Iris pigment epithelial cell (primary cell): ENCODE measurements at places on chromosomes 11 and 22.

DNA sequence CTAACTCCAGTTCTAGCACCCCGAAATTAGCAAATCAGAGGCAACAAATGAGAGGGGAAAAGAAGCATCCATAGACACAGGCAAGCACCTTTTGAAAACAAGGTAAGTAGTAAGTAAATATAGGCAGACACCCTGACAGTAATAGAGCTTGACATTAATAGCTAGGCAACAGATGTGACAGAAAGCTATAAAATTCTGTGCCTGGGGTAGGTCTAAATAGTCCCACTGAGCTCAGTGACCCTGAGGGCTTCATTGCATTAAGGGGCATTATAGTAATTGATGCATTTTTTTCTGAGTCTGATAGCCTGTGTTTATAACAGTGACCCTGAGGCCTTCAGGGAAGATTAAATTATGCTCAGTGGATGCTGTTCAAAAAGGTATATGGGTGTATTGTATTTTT, 197.1 kb downstream of the HIPK3 start:
- DNase-seq: no peak

GRCh38 chr11:84981301-84981700, 645.8 kb downstream of the DLG2 start:
- DNase-seq: peak; percentile 2

DNA sequence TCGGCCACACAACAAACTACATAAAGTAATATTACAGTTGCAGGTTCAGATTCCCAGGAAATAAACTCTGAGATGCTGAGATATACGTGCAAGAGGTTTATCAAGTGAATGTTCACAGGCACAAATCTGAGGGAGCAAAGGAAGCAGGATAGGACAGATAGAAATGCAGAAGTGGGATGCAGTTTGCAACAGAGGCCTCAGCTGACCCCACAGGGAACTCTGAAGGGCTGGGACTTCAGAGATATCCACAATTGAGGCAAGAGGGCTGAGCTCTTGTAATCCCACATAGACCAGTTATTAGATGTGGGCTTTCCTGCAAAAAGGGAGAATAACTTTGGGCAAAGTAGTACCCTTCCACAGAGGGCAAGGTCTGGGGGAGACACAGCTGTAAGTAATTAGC, 25.4 kb upstream of the ARHGAP20 start:
- no peak for DNase-seq

DNA sequence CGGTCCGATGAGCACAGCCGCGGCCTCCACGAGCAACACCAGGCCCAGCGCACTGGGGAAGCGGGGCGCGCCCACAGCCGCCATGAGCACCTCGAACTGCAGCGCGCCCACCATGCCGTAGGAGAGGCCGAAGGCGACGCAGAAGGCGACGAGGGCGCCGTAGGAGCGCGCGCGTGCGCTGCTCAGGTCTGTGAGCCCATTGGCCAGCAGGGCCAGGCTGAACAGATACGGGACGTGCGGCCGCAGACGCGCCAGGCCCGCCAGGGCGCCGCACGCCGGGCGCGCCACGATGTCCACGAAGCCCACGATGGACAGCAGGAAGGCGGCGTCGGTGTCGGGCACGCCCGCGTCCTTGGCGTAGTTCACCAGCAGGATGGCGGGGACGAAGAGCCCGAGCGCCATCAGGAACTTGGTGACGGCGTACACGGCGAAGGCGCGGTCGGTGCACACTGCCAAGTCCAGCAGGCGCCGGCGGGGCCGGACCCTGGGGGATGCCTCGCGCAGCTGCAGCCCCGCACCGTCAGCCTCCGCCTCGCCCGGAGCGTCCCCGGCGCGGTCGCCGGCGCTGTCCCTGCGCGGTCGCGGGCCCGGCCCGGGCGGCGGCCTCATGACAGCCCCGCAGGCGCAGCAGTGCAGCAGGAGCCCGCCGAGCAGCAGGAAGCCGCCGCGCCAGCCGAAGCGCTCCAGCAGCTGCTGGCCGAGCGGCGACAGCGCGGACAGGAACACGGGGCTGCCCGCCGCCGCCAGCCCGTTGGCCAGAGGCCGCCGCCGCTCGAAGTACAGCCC, 2.9 kb downstream of the SLC16A8 start:
- peak; percentile 39 for DNase-seq

- DNase-seq: no peak
These were observed 885.4 kb downstream of the OPCML start for GRCh38 chr11:132646890-132647289.

DNA sequence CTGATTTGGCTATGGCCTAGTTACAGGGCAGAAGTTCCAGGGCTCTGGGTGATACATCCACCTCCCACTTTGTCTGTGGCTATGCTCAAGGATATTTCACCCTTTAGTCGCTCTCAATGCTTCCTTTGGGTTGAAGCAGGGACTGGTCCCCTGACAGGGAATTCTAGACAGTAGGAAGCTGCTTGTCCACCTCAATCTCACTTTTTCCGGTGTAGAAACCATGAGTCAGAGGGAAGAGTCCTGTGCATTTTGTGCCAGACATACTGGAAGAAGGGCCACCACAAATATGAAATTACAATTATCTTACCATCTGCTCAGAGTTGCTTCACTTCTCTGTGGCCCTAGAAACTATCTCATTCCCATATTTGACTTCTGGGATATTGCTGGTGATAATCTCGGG, 413.7 kb upstream of the FAT3 start:
- DNase-seq: no peak

- DNase-seq: no peak
These were observed 59.3 kb downstream of the ENDOD1 start for GRCh38 chr11:95148938-95149337.

DNA sequence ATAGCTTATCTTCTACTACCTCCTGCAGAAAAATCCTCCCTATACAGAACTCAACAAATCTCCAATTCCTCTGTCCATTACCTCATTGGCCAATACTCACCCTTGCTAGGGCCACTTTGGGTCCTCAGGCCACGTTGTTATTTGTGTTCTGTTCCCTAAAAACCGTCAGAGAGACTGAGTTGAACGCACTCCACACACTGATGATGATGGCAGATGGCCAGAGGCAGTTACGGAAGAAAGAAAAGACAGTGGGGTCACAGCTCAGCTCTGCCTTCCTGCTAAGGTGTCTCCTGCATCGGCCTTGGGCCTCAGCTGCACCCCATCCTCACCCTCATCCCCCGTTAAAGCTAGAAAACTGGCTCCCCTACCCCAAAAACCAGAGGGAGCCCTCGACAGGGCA, 66.2 kb downstream of the MICAL3 start:
- DNase-seq: no peak

GRCh38 chr11:34182921-34183685, 77.7 kb downstream of the NAT10 start:
- no peak for DNase-seq

DNA sequence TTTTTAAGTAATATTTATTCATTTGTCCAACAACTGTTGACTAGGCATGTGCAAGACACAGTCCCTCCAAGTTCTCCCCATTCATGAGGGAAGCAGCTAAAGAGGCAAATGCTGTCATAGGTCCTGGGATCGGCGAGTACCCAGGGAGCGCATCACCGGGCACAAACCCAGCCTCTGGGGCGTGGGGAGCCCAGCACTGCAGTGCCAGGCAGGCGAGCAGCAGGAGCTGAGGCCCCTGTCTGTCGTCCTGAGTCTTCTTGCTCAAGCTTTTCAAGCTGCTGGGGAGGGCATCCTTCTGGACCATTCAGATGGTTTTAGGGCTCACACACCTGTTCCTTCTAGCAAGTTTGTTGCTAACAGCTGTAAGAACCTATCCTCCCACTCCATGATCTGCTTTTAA, 62.1 kb downstream of the PPFIA1 start:
- no peak for DNase-seq

DNA sequence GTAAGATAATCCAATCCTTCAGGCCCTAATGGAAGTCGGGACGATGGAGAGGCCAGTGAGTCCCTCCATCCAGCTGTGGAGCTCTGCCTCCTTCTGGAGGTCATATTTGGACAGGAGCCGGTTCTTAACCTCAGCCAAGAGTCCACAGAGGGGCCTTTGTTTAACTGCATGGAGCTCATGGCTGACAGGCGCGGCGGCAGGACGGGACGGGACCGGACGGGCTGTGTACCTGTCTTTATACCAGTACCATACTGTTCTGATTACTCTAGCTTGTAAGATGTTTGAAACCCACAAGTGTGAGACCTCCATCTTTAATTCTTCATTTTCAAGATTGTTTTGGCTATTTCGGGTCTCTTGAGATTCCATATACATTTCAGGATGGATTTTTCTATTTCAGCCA, 20.2 kb upstream of the SPATA19 start:
- no peak for DNase-seq

DNA sequence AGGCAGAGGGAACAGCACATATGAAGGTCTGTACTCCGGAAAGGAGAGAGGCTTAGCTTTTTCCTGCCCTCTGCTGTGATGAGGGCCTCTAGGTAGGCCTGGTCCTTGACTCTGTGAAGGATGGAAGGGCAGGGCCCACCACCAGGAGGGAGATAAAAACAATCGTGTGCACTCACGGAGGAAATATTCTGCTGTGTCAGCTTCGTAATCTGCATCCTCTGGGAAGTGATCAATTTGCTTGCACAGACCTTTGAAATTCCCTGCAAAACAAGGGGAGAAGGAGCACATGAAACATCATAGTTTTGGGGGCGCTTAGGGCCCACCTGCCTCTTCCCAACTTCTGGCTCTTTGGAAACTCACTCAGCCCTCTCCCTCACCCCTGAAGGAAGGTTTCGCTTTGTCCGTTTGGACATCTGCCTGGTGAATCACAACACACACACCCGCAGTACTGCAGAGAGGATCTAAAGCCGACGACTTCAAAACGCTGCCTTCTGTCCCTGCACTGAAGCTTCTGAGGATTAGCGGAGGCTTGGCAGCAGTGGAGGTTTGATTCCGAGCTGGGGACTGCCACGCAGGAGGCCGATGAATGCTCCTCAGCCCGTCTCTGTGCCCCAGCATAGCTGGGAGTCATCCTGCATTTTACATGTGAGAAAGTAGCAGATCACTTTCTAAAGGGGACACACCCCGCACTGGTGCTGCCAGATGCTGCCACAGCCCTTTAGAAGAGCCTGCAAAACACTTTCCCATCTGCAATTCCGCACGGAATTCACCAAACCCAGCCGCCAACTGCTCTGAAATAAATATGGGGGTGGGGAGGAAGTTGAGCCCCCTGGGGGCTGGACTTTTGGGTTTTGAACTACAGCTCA, 58.6 kb upstream of the EIF3D start:
- peak; percentile 66 for DNase-seq

GRCh38 chr22:24209687-24210086, 28.4 kb downstream of the SUSD2 start:
- DNase-seq: no peak

DNA sequence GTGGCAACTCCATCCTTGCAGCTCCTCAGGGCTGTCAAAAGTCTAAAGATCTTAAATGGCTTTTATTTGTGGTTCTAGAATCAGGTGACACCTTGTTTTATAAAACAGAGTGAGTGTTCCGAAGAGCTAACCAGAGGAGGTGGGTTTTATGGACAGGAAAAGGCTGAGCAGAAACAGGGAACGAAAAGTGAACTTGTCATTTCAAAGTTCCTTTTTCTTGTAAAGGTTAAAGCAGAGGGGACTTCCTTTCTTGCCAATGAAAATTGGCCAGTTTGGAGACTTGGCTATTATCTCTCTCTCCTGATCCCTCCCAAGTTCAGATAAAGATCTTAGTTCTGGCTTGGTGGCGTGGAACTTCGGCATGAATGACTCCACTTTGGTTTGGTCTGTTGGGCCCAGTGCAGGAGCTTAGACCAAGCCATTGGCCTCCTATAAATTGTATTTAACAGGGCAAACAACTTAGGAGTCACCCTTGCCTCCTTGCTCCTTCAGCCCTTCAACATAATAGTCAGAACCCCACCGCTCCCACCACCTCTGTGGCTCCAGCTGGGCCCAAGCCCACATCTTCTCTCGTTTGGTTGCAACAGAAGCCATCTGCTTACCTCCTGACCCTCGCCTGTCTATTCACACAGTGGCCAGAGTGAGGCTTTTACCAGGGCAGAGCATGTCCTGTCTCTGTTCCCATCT, 102.4 kb upstream of the THY1 start:
- no peak for DNase-seq

DNA sequence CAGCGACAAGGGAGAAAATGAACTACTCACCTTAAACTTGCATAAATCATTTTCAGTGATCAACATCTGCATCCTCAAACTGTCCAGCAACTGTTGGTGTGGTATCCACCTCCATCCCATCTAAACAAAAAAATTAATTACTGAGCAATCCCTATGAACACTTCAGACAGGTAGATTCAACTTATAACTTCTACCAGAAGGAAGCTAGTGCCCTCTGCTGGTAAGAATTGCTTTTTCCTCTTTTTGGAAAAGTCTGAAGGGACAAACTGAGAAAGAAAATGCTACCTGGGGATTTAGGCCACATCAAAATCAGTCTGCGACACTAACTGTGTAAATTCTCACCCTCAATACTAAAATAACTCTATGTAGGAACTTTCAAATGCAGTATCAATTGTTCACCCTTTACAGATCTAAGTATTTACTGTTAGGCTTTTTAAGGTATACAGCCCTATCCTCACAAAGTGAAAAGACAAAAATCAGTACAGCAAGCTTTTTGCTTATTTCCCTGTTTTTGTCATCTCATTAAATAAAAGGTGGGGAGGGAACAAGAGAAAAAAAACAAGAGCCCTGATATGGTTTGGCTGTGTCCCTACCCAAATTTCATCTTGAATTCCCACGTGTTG, 17.9 kb downstream of the CLNS1A start:
- peak; percentile 49 for DNase-seq

- no peak for DNase-seq
These were observed 16.4 kb upstream of the COX8A start for GRCh38 chr11:63958008-63958407.

DNA sequence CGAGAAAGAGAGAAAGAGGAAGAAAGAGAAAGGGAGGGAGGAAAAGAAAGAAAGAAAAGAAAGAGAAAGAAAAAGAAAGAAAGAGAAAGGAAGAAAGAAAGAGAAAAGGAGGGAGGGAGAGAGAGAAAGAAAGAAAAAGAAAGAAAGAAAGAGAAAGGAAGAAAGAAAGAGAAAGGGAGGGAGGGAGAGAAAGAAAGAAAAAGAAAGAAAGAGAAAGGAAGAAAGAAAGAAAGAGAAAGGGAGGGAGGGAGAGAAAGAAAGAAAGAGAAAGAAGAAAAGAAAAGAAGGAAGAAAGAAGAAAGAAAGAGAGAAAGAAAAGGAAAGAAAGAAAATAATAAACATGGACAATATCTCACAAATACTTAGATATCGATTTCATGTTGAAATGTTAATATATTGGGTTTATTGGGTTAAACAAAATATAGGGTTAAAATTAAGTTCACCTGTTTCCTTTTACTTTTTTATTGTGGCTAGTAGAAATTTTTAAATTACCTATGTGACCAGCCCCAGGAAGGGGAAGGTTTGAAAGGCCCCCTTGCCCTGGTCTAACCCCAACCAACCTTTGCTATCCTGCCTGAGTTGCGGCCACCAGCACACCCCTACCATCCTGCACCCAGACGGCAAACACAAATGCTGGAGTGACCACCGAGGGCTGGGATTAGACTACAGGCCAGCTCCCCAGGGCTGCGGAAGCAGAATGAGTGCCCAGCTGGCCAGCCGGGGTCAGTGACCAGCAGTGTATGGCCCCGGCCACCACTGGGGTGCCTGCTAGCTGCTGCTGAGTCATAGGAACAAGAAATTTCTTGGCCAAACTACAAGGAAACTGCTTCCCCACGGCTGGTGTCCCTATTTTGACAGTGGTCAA, 81.0 kb upstream of the FGF3 start:
- DNase-seq: peak; percentile 20
